ENCODE measurements at places on chromosomes 1 and 21. TPM values are rescaled to one million over a fixed set of nuclear protein-coding genes. Genes with fewer than 3 reads are reported as not detected.

- DNase-seq = no peak
These were observed 14.4 kb upstream of the FCRL5 start for GRCh38 chr1:157566484-157567300.

- no peak for DNase-seq
These were observed 648.6 kb upstream of the CAMK1G start for GRCh38 chr1:208934933-208935332.

DNA sequence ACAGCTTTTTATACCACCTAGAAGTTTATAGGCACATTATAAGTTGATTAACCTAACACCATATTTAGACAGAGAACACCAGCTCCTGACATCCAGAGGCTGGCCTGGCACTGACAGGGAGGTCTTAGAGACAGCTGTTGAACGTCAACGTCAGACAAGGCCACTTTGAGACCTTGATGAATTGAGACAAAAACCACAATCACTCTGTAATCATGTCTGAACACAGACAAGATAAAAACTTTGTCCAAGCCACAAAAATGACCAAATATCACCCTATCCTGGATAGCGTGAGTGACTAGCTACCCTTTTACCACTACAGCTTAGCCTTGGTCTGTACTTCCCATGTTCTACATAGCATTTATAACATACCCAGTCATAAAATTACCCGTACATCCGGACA lies 403.6 kb upstream of the CHRM3 start:
- no peak for DNase-seq

GRCh38 chr1:91781901-91782622 lies 103.9 kb downstream of the TGFBR3 start:
- DNase-seq = no peak

Gene DISP3
- total RNA-seq = not detected

- no peak for DNase-seq
These were observed 60.5 kb upstream of the OLIG2 start for GRCh38 chr21:32965129-32965680.

Gene TMEM81
- total RNA-seq = 5.4 TPM

- no peak for DNase-seq
These were observed 15.6 kb downstream of the SERBP1 start for GRCh38 chr1:67414574-67414973.

DNA sequence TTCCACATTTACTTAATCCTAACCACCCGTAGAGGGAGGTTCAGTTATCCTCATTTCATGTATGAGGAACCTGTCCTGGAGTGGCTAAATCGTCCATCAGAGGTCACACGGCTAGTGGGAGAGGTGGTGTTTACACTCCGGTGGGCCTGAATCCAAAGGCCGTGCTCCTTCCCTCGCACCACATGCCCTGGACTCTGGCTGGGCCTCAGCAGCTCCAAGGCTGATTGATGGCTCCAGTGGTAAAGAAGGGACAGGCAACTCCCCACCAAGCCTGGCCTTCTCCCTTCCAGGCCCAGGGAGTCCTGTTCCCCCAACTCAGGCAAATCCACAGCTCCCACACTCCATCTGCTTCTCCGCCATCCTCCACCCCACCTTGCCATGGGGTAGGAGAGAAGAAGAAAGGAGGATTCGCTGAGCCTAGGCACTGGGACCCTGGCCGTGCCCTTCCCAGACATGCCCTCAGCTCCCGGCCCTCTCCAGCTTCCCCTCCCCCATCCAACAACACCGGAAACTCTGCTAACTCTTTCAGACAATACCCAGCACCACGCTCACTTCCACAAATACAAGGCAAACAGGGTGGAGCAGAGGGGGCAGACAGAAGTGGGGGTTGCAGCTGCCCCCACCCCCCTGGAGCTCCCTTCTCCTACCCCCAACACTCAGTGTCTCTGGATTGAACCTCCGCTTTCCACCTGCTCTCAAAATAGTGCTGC lies 10.9 kb downstream of the ARHGEF2 start:
- no peak for DNase-seq

- no peak for DNase-seq
These were observed 51.7 kb upstream of the AJAP1 start for GRCh38 chr1:4602462-4603294.

- no peak for DNase-seq
These were observed 375.2 kb downstream of the KCNH1 start for GRCh38 chr1:210758761-210759160.

DNA sequence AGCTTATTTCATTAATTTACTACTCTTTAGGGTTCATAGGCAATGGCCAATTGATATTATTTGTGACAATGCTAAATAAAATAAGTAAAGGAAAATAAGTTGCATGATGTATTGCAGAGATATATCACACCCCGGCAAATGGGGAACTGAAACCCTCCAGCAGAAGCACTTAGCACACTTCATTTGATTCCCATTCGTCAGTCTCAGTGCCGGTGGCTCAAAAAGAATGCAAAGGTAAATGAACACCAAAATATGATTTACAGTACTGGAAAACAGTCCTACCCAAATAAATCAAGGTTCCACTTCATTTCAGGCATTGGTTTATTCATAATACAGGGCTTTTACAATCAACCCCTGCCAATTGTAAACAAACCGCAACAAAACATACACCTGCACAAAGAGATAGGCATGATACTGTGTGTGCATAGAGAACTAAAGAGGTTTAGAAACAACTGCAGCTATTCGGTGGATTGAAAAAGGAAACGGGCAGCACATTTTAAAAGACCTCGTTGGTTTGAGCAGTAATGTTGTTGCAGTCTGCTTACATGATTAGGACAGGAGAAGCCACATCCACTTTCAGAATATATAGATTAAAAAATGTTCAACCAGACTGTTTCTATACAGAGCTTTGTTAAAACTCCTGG lies 1019.2 kb downstream of the TTLL7 start:
- no peak for DNase-seq

Gene TMEM82
- total RNA-seq = not detected

DNA sequence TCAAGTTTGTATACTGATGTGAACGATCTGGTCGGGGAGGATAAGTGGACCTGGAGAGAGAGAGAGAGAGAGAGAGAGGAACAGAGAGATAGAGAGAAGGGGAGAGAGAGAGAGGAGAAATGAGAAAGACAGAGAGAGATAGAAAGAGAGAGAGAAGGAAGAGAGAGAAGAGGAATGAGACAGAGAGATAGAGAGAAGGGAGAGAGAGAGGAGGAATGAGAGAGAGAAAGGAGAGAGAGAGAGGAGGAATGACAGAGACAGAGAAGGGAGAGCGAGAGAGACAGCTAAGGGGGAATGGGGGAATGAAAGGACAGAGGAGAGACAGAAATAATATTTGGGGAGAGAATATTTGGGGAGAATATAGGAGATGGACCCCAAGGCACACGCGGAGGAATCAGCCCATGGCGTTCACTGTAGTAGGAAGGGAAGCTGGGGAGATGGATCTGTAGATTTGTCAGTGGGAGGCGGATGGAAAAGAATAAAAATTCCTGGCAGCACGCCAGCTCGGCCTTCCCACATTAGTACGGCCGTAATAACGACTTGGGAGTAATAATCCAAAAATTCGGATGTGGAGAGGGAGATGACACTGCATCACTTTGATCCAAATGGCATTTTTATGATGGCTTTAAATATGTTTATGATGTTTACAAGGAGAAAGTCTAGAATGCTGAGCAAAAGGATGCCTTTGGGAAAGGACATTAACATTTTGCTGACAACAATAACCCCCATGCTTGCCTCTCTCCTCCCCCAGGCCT lies 159.8 kb upstream of the KCNJ6 start:
- no peak for DNase-seq

Gene TM2D1
- 36.8 TPM for total RNA-seq
